ENCODE measurements at places on chromosomes 2 and 18.

- DNase-seq, result no peak
Measured at GRCh38 chr2:30847329-30847728, 40.1 kb upstream of the CAPN13 start.

DNA sequence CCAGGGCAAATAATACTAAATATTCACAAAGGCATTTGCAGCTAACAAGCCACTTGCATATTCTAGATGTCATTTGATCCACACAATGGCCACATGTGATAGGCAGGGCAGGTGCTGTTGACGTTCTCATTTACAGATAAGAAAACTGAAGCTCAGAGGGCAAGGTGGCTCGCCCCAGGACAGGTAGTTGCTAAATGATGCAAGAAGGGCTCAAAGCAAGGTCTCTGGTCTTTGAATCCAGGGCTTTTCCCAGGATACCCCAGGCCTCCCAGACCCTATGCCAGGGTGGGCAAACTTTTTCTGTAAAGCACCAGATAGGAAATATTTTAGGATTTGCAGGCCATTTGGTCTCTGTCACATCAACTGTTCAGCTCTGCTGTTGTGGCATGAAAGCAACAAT is 35.1 kb downstream of the LOXHD1 start:
- no peak for DNase-seq

GRCh38 chr18:35117951-35118411 is 76.8 kb downstream of the MAPRE2 start:
- no peak for DNase-seq

GRCh38 chr2:83435989-83436388 is 1023.1 kb downstream of the SUCLG1 start:
- DNase-seq, result no peak

- DNase-seq, result no peak
Measured at GRCh38 chr2:60972889-60973656, 44.4 kb upstream of the PEX13 start.
